ENCODE measurements at places on chromosomes 2 and 18.

- no peak for DNase-seq
These were observed 114.0 kb upstream of the RND3 start for GRCh38 chr2:150601280-150602038.

- no peak for DNase-seq
These were observed 207.6 kb upstream of the TANK start for GRCh38 chr2:160952464-160953254.

- no peak for DNase-seq
These were observed 114.6 kb downstream of the SETBP1 start for GRCh38 chr18:44795241-44795640.

DNA sequence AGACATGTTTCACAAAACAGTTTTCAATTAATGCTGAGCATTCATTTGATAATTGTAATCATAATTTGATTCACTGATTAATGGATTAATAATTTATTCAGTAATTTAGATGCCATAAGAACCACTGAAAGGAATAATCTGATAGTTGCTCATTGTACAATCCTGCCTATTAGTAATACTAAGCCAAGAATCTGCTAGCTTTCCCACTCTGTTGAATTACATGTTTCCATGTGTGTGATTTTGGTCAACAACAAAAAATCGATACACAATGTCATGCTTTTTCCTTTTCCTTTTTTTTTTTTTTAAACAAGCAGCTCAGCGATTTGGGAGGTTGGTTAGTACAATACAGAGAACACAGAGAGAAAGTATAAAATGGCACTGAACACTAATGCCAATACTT, 25.9 kb downstream of the ARL5A start:
- DNase-seq, result no peak

- DNase-seq, result no peak
These were observed 260.4 kb upstream of the FANCL start for GRCh38 chr2:58501371-58502160.

- DNase-seq, result peak; percentile 30
These were observed 92.7 kb upstream of the CNGA3 start for GRCh38 chr2:98253461-98254070.

GRCh38 chr2:20381457-20381856, 30.8 kb upstream of the PUM2 start:
- peak; percentile 46 for DNase-seq

- no peak for DNase-seq
These were observed 82.5 kb upstream of the RBMS1 start for GRCh38 chr2:160576054-160576499.

- DNase-seq, result no peak
These were observed 18.1 kb upstream of the MAPRE3 start for GRCh38 chr2:26952374-26952773.

DNA sequence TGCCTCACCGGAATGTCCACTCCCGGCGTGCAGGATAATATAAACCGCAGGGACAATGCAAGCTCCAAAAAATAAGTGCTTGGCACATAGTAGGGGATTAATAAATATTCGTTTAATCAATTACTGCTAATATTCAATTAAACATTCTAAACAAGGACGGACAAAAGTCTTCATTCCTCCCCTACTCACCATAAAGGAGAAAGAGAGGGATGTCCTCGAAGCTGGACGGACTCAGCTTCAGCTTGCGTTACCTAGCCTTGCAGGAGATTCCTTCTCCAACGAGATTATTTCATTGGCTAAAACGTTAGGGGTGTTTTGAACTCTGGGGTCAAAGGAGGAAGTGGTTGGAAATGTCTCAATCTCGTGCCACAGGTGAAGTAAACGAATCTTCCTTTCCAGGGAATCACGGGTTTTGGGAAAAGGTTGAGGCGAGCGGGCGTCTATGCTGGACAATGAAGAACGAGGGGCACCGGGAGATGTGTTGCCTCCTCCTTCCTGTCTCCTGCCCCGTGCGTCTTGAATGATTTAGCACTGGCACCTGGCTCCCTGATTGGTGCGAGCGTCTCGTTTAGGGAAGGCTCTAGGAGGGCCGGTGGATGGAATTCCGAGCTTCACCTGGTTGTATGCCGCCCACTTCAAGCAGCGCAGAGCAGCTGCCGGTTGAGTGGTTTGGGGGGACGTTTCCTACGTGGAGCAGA, 2.0 kb upstream of the GAD1 start:
- DNase-seq, result no peak

DNA sequence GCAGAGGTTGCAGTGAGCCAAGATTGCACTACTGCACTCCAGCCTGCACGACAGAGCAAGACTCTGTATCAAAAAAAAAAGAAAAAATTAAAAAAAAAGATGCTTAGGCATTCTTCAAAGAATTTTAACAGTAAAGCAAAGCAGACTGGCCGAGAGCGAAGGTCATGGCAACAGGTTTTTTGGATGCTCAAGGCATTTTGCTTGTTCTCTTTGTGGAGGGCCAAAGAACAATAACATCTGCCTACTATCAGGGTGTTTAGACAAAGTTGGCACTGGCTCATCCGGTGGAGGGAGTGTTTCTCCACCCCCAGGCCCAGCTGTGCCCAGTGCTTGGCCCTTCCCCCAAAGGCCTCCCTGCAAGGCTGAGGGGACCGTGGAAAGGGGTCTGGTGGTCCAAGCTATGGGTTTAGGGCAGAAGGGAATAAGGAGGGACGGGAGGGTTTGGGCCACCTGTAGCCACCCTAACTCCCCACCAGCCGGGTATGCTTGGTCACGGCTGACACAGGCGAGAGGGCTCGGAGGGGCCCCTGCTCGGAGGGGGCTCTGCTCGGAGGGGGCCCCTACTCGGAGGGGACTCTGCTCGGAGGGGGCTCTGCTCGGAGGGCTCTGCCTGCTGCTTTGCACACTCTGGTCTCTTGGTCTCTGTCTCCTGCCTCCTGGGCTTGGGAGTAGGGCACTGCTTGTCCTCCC, 26.7 kb upstream of the ALLC start:
- no peak for DNase-seq

DNA sequence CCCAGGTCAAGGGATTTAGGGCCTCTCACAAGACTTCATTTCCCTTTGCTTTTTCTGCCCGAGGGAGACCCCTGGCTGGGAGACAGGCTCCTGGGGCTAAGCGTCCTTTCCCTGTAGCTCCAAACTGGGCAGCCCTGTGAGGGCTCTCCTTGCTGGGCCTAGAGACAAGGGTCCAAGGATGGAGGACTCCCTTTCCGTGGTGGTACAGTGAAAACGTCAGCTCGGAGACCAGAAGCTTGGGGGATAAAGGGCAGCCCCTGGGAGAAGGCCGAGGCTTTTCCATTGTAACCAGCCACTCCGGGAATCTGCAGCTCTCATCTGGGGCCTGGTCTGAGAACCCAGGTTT, 2.3 kb downstream of the SIX2 start:
- no peak for DNase-seq

DNA sequence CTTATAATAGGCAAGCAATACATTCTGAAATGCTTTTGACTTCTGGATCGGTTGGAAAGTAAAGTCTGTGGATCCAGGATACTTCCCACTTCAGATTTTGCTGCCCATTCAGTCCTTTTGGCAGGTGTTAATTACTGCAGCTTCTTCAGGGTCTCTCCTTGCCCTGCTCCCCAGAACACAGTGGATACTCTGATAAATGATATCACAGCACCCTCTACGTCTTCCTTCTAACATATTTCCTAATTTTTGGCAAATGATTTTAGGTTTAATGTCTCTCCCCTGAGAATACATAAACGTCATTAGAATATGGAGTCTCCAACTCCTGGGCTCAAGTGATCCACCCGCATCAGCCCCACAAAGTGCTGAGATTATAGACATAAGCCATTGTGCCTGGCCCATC, 249.8 kb downstream of the NYAP2 start:
- no peak for DNase-seq

- peak; percentile 31 for DNase-seq
These were observed 170.0 kb downstream of the DNAH7 start for GRCh38 chr2:195898505-195899191.

DNA sequence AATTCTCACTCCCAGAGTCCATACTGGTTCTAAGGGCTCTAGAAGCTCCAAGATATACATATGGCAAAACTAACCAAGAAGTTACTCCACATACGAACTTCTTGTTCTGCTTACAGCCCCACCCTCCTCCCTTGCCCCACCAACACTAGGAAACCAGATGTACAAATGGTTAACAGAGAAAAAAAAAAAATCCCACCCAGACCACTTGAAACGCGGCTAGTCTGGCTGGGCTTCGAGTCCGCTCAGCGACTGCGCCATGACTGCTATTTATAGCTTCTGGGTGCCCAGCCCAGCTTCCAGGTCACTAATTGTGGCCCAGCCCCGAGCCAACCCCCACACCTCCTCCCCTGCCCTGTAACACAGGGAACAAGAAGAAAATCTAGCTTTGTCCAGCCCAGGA, 47.0 kb upstream of the IHH start:
- DNase-seq, result no peak

DNA sequence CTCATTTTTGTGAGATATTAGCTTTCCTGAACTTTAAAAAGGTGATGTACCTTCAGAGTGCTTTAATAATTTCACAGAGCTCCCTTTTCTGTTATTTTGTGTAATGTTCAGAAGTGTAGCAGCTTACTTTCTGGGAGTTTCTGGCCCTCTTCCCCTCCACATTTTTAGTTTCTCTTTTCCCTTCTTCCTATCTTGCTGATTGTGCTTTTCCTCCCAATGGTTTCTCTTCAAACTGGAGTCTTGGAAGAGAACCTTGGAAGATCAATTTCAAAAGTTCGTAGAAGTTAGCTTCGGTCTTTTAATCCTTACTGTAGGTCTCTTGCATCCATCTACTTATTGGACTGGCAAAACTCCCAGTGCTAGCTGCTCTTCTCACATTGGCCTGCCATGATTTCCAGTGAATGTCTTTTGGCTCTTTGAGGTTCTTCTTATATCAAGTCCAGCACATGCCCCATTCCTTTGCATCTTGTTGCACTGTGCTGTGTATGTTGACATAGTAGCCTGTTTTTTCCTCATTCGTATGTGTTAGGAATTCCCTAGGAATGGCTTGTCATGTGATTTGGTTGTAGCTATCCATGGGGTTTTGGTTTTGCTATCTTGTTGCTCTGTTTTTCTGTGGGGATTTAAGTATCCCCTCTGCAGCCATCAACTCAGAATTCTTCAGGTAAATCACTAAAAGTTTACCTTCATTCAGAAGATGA, 7.8 kb downstream of the CCNT2 start:
- DNase-seq, result no peak

DNA sequence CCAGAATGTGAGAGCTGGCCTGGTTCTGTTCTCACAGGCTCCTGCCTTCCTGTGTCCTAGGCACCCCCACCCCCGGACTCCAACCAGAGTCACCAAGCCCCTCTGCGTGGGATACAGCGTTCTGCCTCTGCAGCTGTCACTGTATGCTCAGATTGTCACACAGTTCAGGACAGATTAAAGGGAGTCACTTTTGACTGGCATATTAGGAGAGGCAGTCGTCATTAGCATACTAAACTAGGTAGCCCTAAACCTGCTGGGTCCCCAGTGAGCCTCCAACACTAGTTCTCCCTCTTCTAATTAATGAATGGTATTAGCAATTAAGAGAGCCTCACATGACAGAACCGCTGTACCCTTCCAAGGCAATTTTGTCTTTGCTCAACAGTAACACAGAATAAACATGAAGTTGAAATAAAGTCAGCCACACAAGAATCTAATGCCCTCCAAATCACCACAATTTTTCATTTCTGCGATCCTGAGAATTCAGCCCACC, 340.2 kb downstream of the CMPK2 start:
- DNase-seq, result no peak

GRCh38 chr2:47221946-47222345, 66.8 kb upstream of the STPG4 start:
- no peak for DNase-seq

DNA sequence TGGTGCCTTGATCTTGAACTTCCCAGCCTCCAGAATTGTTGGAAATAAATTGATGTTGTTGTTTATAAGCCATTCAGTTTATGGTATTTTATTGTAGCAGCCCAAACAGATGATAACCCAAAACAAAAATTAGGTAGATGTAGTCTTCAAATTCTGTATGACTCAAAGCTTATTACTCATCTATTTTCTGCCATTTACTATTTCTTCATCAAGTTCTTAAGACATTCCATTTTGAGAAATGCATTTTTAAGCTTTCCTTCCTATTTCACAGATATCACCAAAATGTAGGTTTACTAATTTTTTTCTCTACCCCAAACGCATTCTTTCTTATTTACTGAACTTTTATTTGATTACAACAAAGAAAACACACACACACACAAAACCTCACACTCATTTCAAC, 148.2 kb downstream of the RND3 start:
- no peak for DNase-seq

GRCh38 chr18:22933966-22934423, 867 bp downstream of the RBBP8 start:
- no peak for DNase-seq

GRCh38 chr2:237221443-237221842, 135.8 kb downstream of the COPS8 start:
- no peak for DNase-seq

DNA sequence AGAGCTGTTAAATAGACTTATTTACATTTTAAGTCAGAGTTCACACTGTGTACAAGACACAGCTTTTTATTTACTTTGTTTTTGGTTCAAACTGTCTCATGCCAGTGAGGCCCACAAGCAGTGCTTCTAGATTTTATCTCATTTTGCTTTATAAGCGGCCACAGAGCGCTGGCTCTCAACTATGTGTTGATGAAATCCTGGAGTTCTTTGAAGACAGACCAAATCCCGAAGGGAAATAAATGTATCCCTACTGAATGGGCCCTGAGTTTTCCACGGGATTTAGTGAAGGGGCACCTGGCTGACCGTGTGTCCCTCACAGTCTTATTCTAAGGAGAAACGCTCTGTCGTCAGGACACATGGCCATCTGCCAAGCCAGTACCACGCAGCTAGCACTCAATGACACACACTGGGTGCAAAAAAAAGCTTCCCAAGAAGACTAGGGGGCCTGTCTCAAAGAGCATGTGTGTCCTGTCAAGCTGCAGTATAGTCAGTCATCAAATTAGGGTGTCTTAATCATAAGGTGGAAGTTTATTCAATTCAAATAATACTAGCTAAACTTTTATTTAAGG, 23.4 kb downstream of the LYPD1 start:
- no peak for DNase-seq

DNA sequence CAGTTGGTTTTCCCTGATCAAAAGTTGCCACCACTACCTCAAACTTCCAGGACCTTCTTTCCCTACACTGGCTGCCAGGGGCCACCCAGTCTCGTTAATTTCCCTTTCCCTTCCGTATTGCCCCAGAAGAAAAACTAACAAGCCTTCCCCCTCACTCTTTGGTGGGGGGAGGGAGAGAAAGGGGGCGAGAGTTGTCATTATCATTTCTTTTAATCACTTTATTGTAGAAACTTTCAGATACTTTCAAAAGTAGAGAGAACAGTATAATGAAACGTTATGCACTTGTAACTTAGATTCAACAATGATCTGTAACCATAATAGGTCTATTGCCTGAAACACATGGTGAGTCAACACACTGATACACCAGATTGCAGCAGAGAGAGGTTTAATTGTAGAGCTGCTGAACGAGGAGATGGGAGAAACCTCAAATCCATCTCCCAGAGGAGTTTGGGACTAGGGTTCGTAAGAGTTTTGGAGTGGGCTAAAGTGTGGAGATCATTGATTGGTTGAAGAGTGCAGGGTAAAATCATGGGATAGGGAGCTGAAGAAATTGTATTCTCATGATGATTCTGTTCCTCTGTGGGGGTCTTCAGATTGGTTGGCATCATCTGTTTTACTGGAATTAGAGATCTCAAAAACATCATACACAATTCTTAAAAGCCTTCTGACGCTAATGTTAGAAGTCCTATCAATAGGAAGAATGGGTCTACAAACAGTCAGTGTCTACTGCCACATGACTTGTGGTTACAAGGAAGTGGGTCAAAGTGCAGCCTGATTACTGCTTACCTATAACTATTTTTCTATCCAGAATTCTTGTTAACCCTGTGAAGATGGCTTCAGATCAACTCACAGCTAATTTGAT, 2.6 kb upstream of the RNF149 start:
- no peak for DNase-seq

Measured in occipital lobe (tissue), 3 donors.